RPMI8226 (cell line): ENCODE measurements at places on chromosomes 7 and 10.

- no peak for DNase-seq
Measured at GRCh38 chr7:84913731-84914130, 273.1 kb downstream of the SEMA3D start.

DNA sequence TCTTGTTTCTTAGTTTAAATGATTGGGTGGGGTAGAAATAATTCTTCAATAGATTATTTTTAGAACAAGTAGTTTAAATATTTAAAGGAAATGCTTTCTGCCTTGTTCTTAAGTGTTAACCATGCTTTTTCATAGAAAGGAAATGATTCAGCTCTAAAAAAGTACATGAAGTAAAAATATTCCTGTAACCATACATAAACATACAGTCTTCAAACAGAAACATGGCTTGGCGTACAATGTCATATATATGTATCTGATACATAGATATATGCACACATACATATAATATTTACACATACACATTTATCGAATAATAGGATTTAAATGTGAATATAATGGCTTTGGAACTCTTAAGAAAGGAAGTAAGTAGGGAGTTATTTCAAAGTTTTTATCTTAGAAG, 84.4 kb downstream of the RUNDC3B start:
- no peak for DNase-seq

DNA sequence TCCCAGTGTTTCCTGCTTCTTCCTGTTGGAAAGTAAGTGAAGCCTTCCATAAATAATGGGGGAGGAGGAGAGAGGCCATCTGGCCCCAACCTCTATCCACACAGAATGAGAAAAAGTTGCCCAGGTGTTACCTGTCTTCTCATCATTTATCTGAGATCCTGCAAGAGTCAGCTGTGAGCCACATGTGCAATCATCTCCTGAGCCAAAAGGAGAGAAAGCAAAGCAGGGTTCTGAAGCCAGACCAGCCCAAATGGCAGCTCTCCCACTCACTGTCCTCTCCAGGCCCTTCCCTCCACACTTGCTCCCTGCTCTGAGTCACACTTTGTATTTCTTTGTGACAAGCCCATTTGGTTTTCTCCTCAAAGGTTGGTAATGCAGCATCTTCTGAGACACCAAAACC, 65.9 kb downstream of the FAM204A start:
- no peak for DNase-seq

- no peak for DNase-seq
Measured at GRCh38 chr10:3231951-3232730, 59.6 kb upstream of the PITRM1 start.

GRCh38 chr10:17645621-17646345, 1.8 kb downstream of the STAM start:
- no peak for DNase-seq
